ENCODE measurements at places on chromosomes 7 and 10.

GRCh38 chr7:2515424-2516193, 4.0 kb upstream of the LFNG start:
- no peak for DNase-seq

DNA sequence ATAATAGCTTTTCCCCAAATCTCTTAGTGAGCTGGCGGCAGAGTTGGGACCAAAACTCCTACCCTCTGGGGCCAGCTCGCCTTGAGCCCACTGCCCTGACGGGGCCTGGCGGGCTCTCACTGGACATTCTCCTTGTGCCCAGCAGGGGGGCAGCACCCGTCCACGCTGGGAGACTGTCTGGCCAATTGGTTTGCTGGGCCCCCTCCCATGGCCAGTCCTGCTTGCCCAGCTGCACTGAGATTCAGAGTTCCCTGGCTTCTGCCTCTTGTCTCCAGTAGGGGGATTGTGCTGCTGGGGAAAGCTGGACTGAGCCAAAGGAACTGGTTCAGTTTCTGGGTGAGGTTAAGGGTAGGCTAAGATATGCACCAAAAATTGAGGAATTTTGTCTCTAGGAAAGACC, 59.8 kb downstream of the RAMP3 start:
- no peak for DNase-seq

DNA sequence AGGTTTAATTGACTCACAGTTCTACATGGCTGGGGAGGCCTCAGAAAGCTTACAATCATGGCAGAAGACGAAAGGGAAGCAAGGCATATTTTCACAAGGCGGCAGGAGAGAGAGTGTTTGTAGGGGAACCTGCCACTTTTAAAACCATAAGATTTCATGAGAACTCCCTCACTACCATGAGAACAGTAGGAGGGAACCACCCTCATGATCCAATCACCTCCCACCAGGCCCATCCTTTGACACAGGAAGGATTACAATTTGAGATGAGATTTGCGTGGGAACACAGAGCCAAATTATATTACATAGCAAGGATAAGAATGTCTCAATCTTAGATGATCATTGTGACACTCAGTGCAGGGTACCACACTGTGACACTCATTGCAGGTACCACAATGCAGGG, 44.2 kb downstream of the MRPL32 start:
- no peak for DNase-seq

- DNase-seq, result no peak
Observed at GRCh38 chr10:52668024-52668423, 104.6 kb downstream of the MBL2 start.

- DNase-seq, result no peak
Observed at GRCh38 chr7:40211276-40212003, 76.6 kb downstream of the SUGCT start.

- no peak for DNase-seq
Observed at GRCh38 chr10:59857049-59857448, 49.3 kb downstream of the CCDC6 start.

- DNase-seq, result no peak
Observed at GRCh38 chr10:17512341-17513001, 58.1 kb upstream of the ST8SIA6 start.

GRCh38 chr10:82319074-82319473, 444.1 kb downstream of the NRG3 start:
- DNase-seq, result no peak

DNA sequence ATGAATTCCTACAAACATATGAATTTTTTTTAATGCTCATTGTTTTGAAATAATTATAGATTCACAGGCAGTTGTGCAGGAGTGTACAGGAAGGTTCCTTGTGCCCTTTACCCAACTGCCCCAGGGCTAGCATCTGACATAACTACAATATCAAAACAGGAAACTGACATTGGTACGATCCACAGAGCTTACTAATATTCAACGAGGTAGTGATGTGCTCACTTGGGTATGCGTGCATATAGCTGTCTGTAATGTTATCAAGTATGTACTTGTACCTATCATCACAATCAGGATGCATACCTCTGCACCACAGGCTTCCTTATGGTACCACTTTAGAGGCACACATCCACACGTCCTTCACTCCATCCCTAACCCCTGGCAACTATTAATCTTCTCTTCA, 68.3 kb downstream of the BMS1 start:
- DNase-seq, result no peak

- no peak for DNase-seq
Observed at GRCh38 chr10:93593749-93594148, 7.3 kb downstream of the RBP4 start.

DNA sequence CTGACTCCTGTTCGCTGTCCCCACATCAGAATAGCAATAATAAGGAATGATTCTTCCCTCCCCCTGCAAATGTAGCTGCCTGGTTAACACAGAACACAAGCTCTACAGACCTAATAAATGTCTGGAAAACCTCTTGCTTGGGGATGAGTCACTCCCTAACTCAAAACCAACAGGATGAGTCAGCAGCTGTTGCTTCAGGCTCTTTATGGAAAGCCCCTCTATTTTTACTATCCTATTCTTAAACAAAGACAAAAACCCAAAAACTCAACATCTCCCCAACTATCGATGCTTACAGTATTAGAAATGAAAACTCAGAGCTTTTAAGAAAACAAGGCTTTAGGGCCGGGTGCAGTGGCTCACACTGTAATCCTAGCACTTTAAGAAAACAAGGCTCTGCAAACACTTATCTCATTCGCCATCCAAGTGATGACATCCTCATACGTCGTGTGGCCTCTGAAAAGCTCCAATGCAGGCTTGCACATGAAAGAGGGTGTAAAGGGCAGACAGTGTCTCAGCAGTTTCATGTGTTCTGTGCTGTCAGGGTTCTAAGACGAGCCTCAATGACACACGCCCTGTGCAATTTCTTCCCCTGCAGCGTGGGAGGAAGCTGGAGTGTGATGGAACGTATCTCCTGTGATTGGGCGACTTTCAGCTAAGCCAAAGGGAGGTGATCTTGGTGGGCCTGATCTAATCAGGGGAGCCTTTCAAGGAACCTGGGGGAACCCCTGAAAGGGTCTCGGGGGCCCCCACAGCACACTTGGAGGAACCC, 70.1 kb downstream of the AMZ1 start:
- peak; percentile 95 for DNase-seq

- no peak for DNase-seq
Observed at GRCh38 chr7:131839967-131840690, 283.7 kb upstream of the PODXL start.

DNA sequence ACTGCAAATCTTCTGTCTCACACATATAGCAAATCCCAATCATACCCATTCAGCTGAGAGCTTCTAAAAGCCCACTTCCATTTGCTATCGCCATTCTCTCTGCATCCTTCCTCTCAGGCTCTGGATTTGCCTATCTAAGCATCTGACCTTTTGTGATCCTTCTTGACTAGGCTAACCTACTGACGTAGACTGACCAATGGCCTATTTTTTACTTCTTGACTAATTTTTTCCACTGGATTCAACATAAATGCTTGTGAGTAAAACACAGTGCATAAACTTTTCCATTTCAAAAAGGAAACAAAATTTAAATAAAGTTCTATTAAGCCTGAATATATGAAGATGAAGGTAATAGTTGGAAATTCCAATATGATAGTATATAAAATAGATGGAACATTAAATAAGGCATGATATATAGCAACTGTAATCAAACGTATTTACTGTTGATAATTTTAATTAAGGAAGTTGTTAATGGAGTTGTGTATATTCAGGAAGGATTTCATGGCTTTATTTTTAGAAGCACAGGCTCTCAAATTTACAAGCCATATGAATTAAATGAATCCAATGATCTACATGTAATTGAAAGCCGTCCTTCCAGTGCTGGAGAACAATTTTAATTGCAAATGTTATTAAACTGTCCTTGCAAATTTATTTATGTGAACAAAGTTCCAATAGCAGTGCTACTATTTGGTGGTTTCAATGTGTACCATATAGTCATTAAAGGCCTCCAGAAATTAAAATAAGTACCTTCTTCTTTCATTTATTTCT, 918.4 kb downstream of the SORCS3 start:
- DNase-seq, result no peak

- no peak for DNase-seq
Observed at GRCh38 chr7:156220078-156220605, 407.9 kb upstream of the SHH start.

DNA sequence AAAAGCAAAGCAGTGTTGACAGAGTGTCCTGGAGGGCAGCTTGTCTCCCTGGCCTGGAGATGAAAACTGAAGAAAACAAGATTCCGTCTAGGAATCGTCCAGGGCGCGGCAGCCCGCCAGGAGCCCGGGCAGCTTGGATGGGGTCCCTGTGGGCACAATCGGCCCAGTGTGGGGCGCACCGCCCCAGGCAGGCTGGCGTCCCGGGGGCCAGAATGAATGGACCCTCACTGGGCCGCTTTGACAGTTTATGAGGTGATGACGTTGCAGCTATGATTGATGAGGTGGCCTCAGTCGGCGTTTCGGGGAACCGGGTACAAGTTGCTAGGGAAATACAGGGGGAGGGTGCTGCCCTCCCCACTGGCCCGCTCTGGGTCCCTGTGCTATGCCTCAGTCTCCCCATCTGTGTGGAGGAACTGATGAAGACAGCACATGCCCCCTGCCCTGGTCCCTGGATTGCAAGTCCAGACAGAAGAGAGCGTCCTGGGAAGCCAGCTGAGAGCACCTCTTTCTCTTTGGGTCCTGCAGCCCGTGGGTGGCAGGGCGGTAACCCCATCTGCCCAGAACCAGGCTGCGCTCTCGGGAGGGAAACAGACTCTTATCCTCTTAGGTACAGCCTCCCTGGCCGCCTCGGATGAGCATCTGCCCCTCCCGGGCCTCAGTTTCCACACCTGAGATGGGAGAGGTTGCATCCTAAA, 131.3 kb downstream of the LHPP start:
- no peak for DNase-seq

GRCh38 chr7:26370011-26370410, 78.3 kb downstream of the SNX10 start:
- DNase-seq, result no peak

DNA sequence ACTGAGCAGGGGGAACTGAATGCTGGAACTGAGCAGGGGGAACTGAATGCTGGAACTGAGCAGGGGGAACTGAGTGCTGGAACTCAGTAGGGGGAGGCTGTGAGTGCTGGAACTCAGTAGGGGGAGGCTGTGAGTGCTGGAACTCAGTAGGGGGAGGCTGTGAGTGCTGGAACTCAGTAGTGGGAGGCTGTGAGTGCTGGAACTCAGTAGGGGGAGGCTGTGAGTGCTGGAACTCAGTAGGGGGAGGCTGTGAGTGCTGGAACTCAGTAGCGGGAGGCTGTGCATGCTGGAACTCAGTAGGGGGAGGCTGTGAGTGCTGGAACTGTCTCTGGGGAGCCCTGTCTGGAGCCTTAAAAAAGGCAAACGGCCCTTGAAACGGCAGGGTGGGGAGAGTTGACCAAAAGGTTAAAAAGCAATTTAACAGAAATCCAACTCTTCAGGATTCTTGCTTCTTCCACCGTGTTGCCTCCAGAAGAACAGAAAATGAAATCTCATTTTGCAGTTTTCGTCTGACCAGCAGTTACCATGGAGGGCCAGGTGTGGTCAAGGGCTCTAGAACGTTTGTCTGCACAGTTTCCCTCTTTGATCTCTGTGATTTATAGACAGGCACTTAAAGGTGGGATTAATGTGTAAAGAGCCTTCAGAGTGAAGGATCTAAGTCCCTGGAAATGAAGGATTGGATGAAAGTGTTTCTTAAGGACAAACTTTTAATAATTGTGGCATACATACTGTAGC, 19.1 kb downstream of the DOCK1 start:
- DNase-seq, result no peak

DNA sequence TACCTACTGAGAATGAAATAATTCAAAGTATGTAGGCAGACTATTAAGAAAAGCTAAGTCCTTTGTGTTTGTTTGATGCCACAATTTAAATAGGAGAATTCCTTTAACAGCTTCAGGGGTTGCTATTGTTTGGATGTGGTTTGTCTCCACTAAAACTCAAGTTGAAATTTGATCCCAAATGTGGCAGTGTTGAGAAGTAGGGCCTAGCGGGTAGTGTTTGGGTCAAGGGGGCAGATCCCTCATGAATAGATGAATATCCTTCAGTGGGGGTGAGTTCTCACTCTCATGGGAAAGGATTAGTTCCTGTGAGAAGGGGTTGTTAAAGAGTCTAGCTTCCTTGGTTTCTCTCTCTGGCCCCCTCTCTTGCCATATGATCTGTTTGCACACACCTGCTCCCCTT, 97.0 kb downstream of the HGF start:
- no peak for DNase-seq

- DNase-seq, result no peak
Observed at GRCh38 chr10:9733766-9734165, 1283.9 kb upstream of the CELF2 start.

GRCh38 chr7:155450970-155451801, 6.7 kb upstream of the EN2 start:
- no peak for DNase-seq

DNA sequence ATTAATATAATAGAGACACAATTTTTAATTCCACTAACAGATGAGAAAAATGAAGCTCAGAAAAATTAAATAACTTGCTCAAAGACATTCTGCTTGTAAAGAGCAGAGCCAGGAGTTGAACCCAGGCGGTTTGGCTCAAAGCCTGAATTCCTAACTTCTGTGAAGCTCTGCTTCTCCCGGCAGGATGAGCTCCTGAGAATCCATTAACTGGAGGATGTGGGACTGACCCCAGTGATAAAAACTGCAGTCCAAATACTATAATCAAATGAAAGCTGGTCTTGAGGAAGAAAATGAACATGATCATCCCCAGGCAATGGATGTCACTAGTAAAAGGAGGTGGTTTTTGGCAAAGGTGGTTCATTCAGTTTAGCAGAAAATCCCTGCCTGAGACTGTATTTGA, 898.2 kb downstream of the CCSER2 start:
- DNase-seq, result no peak

GRCh38 chr7:143892527-143893300, 9.3 kb downstream of the TCAF1 start:
- DNase-seq, result no peak

DNA sequence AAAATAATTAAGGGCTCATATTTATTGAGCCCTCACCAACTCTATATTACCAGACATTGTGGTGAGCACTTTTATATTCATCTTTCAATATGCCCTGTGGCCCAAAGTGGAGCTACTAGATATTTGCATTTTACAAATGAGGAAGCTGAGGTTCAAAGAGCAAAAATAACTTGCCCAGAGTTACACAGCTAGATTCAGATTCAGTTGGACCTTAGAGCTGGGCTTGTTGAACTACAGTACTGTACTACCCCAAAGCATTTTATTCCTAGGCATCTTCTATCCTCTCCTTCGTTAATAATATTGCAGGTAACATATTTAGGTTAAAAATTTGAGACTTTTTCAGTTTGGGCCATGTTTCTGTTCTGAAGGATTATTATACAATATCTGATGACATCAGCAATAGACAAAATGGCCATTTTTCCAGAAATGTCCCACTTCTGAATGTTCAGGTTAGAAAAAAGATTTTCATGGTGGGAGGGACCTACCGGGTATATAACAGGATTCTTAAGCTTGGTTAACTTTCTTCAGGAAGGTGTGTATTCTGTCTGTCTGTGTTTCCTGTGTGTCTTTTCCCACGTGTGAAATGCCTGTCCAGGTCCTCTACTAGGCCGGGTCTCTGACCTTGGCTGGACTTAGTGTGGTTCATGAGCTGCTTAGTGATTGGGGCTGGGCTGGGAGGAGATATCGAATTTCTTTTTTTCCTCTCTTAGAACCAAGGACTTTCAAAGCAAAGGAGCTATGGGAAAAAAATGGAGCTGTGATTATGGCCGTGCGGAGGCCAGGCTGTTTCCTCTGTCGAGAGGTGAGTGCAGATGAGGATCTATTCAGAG, 13.6 kb downstream of the PRXL2A start:
- DNase-seq, result no peak

GRCh38 chr7:157676001-157676400, 339.2 kb downstream of the DNAJB6 start:
- no peak for DNase-seq
